ENCODE measurements at places on chromosomes 5 and 9. TPM values are rescaled to one million over a fixed set of nuclear protein-coding genes. Genes with fewer than 3 reads are reported as not detected.

The GAPT gene
- total RNA-seq: not detected

The RMI1 gene
- total RNA-seq: 37.6 TPM

The GDNF gene
- 0.65 TPM for total RNA-seq

The GRIA1 gene
- total RNA-seq: 1.2 TPM

The HRCT1 gene
- total RNA-seq: not detected

The ASB6 gene
- 20.9 TPM for total RNA-seq

The AFF4 gene
- 64.7 TPM for total RNA-seq

The GRIN3A gene
- 0.35 TPM for total RNA-seq

The ZNF883 gene
- 8.7 TPM for total RNA-seq

The MYOT gene
- not detected for total RNA-seq

The FGF18 gene
- 2.4 TPM for total RNA-seq

The PAX5 gene
- total RNA-seq: 18.1 TPM

The RNF44 gene
- 93.8 TPM for total RNA-seq

The ANKRD20A1 gene
- 1.6 TPM for total RNA-seq

Data from neural crest cell (in vitro differentiated cells).